CD4-positive, alpha-beta memory T cell (primary cell): ENCODE measurements at places on chromosomes 1 and 21. TPM values are rescaled to one million over a fixed set of nuclear protein-coding genes. Genes with fewer than 3 reads are reported as not detected.

GRCh38 chr1:43042773-43043457, 84.2 kb upstream of the SLC2A1 start:
- DNase-seq: no peak
- no peaks in the 10 kb centered on the region for H3K4me1 ChIP-seq
- H3K4me3 ChIP-seq: no peak overlapping the region
- H3K36me3 ChIP-seq: no peaks in the 10 kb centered on the region
- H3K27me3 ChIP-seq: no peaks in the 10 kb centered on the region

- no peak overlapping the region for H3K27ac ChIP-seq
- H3K36me3 ChIP-seq: no peaks in the 10 kb centered on the region
- H3K4me1 ChIP-seq: no peaks in the 10 kb centered on the region
- no peak overlapping the region for H3K4me3 ChIP-seq
These were observed 176.9 kb downstream of the NEK7 start for GRCh38 chr1:198333744-198334143.

PDPN gene
- not detected for total RNA-seq

DNA sequence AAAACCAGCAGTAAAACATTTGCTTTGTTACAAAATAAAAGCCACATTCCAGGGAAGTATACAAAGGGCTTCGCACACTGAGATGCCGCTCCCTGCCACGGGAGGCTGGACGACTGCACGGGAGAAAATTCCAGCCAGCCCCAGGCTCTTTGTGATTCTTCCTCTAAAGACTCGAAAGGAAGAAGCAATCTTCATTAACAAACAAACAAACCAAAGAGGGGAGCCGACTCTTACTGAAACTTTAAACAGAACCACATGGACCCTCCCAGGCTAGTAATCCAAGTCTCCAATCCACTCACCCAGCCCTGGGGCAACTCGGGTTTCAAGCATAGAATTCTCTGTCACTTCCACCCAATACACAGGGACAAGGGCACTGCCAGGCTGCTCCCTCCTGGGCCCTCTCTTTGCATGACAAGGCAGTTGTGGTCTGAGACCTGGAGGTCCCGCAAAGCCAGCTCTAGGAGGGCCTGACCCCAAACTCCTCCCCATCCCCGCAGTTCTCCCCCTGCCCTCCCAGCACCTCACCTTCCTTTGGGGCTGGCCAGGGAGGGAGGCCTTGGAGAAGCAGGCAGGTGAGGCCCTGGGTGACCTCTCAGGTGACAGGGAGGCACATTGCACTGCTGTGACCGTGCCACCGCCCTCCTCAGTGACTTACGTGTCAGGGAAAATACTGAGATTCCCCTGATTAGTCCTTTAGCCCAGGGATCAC, 26.6 kb upstream of the COL18A1 start:
- no peak overlapping the region for H3K4me3 ChIP-seq
- no peaks in the 10 kb centered on the region for H3K27me3 ChIP-seq
- H3K4me1 ChIP-seq: no peaks in the 10 kb centered on the region
- no peak for DNase-seq
- no peak overlapping the region for H3K27ac ChIP-seq
- H3K36me3 ChIP-seq: no peaks in the 10 kb centered on the region

DNA sequence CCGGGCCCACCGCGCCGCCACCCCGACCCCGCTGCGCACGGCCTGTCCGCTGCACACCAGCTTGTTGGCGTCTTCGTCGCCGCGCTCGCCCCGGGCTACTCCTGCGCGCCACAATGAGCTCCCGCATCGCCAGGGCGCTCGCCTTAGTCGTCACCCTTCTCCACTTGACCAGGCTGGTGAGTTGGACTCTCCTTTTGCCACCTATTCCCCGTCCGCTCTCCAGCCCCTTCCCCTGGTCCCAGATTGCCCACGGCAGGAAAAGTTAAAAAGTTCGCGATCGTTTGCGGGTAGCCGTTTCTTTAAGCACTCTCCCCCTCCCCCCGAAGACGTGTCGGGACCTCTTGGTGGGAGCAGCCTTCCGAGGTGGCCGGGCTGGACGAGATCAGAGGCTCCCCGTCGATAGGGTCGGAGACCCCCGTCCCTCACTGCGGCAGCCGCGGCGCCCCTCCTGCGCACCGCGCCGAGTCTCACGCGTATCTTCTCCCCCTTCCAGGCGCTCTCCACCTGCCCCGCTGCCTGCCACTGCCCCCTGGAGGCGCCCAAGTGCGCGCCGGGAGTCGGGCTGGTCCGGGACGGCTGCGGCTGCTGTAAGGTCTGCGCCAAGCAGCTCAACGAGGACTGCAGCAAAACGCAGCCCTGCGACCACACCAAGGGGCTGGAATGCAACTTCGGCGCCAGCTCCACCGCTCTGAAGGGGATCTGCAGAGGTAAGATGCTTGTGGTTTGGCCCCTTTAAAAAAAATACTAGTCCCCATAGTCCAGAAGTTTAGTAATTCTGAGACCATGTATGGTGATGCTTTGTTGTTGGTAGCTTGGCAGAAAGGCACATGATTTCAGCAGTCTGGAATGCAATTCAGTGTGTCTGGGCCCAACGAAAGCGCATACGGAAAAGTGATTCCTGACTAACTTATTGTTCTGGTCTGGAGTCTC, 576 bp downstream of the CCN1 start:
- H3K4me1 ChIP-seq: peaks cover 17% of the 10 kb centered on the region
- H3K27ac ChIP-seq: no peak overlapping the region
- H3K36me3 ChIP-seq: no peaks in the 10 kb centered on the region
- no peak overlapping the region for H3K4me3 ChIP-seq
- H3K27me3 ChIP-seq: peaks cover 23% of the 10 kb centered on the region

DNA sequence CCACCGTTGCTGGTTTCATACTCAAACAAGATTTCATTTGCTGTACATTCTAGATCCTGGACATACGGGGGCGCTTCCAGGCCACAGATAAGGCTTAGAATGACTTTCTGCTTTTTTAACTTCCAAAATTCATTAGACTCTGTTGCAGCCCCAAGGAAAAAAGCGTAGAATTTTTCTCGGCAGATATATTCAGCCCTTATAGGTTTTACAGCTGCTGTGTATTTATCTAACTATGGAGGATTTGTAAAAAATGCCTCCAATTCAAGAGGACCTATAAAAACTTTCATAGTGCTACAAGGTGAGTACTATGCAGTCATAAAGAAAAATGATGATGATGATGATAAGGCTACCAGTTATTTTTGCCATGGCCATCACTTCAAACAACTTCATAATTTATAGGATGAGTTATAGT, 51.6 kb downstream of the SLC30A10 start:
- H3K27ac ChIP-seq: no peak overlapping the region
- no peaks in the 10 kb centered on the region for H3K4me1 ChIP-seq
- no peak overlapping the region for H3K4me3 ChIP-seq
- no peak for DNase-seq
- no peaks in the 10 kb centered on the region for H3K36me3 ChIP-seq

GRCh38 chr1:14666373-14666772, 67.9 kb downstream of the KAZN start:
- no peak for DNase-seq
- no peaks in the 10 kb centered on the region for H3K36me3 ChIP-seq
- H3K4me3 ChIP-seq: no peak overlapping the region
- no peaks in the 10 kb centered on the region for H3K4me1 ChIP-seq
- no peak overlapping the region for H3K27ac ChIP-seq
- H3K27me3 ChIP-seq: no peaks in the 10 kb centered on the region

- no peak overlapping the region for H3K4me3 ChIP-seq
- peaks cover 18% of the 10 kb centered on the region for H3K4me1 ChIP-seq
- no peak overlapping the region for H3K27ac ChIP-seq
- no peak for DNase-seq
- H3K27me3 ChIP-seq: no peaks in the 10 kb centered on the region
- H3K36me3 ChIP-seq: peaks cover 8% of the 10 kb centered on the region
These were observed 45.9 kb downstream of the COQ8A start for GRCh38 chr1:226985839-226986463.

SHE gene
- total RNA-seq: not detected
